ENCODE measurements at places on chromosomes 2 and 18.

DNA sequence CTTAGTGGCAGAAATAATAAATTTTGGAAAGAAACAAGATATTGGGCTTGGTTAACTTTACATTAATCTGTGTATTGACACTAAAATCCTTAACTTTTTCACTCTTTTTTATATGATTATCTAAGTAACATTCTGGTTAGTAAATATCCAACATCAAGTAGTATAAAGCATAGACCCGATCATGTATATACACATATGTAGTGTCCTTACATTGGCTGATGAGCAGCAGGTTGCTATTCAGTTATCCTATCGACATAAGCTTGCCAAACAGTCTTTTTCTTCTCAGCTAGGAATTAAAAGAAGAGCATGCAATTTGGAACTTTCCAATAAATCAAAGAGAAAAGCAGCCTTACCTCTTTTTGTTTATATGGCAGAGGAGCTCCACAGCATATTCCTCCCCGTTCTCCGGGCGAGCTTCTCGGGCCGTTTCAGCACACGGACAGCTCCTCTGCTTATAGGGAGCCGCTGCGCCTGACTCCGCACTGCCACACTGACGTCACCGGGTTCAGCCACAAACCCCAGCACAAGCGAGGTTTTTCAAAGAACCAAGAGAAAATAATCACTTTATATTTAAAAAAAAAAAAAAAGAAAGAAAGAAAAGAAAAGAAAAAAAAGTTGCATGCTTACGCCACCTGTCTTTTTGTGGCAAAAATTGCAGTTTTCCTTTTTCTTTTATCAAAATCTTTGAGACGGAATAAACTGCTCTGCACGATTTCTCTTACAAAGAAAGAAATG is at the start of gene SCG2:
SCG2 (minus strand) TSS at position 430 of the 735 bp plus-strand sequence. CDS start 3,079 bp downstream, outside the sequence.
- peak; percentile 84 for DNase-seq

- DNase-seq: peak; percentile 68
Measured at GRCh38 chr18:66495844-66496243, 108.0 kb downstream of the CDH19 start.

- DNase-seq: no peak
Measured at GRCh38 chr18:66722671-66723070, 118.8 kb upstream of the CDH19 start.

GRCh38 chr2:126877861-126878565 is 20.7 kb upstream of the TEX51 start:
- no peak for DNase-seq

DNA sequence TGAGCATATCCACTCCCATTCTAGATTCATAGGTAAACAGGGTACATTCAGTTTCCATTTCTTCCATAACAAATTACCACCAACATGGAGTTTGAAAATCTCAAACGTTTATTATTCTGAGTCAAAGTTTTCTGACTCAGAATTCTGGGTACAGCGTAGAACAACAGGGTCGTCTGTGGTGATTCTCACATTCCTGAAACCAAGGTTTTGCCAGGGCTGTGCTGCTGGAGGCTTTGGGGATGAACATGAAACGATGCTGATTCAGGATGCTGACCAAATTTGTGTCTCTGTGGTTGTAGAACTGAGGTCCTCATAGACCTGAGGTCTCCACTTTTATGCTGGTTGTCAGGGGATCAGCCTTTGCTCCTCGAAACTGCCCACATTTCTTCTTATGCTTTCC is 255.7 kb downstream of the DSEL start:
- no peak for DNase-seq

DNA sequence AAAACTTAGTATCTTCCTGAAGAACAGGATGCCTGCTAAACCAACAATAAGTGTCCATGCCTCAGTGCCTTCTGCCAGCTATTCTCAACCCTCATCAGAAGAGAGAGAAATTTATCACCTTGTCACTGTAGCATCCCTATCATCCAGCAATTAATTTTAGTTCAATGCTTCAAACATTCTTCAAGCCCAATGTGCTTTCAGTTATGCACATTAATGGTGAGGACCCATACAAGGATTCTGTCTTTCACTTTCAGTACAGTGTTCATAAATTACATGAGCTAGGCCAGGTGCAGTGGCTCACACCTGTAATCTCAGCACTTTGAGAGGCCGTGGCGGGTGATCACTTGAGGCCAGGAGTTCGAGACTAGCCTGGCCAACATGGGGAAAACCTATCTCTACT is 47.0 kb upstream of the MSH6 start:
- no peak for DNase-seq

Data from SK-N-DZ (cell line).